ENCODE measurements at places on chromosomes 4 and X.

- no peak for DNase-seq
Observed at GRCh38 chrX:69314436-69315348, 149.4 kb upstream of the PJA1 start.

DNA sequence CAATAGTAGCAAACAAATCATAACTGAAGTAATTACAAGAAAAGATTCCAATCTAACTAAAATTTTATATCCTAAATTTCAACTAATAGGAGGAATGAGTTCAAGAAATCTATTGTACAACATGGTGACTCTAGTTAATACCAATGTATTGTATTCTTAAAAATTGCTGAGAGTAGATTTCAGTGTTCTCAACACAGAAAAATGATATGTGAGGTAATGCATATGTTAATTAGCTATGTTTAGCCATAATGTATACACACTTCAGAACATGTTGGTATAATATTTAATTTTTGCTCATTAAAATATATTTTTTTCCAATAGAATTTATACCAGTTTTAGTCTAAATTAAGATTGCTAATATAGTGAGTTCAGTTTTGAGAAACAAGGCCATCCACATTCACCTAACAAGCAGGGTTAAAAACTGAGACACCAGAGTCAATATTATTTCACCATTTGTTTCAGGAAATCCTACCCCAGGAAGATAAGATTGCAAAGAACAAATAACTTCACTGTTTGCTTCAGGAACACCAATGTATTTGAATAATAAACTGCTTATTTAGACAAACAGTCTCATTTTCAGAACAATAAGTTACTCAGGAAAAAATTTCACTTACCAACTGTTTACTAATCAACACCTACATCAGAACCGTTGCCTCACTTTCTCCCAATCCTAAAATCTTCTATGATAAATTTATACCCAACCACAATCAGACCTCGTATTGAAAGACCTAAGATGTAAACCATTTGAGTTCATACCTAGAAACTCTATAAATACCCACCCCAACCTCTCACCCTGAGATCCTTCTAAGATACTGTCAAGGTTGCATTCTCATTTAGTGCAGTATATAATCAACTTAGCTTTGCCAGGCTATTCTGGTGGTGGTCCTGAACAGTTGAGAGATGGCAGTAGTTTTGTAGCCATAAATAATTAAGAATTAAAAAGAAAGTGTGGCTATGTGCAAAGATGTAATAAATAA is 132.8 kb downstream of the MAB21L2 start:
- no peak for DNase-seq

- no peak for DNase-seq
Observed at GRCh38 chrX:40086569-40087335, 11.0 kb downstream of the BCOR start.

GRCh38 chr4:35952751-35953150 is 291.6 kb downstream of the ARAP2 start:
- DNase-seq = no peak

GRCh38 chrX:39309721-39310152 is 508.5 kb downstream of the MID1IP1 start:
- DNase-seq = no peak

DNA sequence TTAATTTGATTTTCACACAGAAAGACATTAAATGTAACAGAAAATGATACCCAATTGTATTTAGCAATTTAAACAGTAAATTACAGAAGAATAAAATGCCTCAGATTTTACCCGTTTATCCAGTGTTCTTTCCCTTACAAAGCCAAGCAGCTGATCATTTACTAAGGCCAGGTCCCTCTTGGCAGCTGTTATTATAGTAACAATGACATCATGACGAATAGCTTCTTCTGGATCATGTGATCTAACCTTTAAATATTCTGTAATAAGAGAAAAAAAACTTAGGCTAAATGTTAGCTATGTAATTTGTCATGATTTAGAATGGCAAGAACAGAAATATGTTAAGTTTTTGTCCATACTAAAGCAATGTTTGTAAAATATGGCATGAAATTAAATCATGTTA is 69.4 kb downstream of the PDS5A start:
- DNase-seq = no peak

DNA sequence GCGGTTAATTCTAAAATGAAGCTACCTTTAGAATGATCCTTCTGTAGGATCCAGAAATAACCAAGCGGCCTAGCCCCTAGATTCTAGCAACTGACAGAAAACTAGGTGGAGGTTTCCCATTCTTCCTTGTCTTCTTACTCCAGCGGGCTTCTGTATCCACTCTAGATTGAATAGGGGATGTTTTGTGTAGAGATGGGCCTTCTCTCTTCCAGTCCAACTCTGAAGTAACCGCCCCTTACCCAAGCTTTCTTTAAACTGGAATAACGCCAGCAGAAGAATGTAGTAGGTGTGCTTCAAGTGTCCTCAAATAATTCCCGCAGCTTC is 386 bp upstream of the TMEM184C start:
- DNase-seq = no peak

GRCh38 chrX:81957900-81958545 is 756.1 kb downstream of the SH3BGRL start:
- no peak for DNase-seq
